ENCODE measurements at places on chromosomes 6 and 20. TPM values are rescaled to one million over a fixed set of nuclear protein-coding genes. Genes with fewer than 3 reads are reported as not detected.
A peak's percentile ranks its signal among the peaks of the same experiment; 100 is the strongest.

DNA sequence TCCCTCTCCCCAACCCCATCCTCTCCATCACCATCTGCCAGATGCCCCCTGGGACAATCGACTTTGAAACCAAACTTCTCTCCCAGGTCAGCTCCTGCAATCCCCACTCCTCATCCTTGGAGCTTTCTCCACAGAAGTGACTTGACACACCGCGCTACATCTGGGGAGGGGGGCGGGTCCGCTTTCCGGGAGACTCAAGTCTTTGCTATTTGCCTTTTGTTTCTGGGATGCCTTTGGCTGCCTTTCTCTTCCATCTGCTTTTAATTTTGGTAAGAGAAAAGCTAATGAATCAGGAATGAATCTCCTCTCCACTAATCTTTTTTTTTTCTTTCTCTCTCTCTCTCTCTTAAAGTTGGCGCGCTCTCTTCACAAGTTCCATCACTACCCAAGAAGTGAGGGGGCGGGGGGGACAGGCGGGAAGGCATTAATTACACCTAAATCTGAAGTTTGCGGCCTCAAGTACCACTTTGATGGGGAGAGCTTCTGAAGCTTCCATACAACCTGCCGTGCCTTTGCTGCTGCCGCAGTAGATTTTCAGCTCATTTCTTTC lies 664 bp upstream of the TPBG start:
- no peak for DNase-seq

TBX18 gene
- not detected for total RNA-seq

DNA sequence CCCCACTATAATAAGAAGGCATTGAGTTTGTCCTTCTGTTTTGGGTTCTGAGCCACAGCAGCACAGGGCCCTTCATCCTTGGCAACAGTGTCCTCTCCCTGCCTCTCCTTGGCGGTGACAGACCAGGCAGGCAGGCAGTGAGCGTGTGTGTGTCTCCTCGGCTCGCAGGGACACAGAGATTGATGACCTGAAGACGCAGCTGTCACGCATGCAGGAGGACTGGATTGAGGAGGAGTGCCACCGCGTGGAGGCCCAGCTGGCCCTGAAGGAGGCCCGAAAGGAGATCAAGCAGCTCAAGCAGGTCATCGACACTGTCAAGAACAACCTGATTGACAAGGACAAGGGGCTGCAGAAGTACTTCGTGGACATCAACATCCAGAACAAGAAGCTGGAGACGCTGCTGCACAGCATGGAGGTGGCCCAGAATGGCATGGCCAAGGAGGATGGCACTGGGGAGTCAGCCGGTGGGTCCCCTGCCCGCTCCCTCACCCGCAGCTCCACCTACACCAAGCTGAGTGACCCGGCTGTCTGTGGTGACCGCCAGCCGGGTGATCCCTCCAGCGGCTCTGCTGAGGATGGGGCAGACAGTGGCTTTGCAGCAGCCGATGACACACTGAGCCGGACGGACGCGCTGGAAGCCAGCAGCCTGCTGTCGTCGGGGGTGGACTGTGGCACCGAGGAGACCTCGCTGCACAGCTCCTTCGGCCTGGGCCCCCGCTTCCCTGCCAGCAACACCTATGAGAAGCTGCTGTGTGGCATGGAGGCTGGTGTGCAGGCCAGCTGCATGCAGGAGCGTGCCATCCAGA lies 24.0 kb downstream of the SDCBP2 start:
- DNase-seq = no peak

RSPO3 gene
- not detected for total RNA-seq

DNA sequence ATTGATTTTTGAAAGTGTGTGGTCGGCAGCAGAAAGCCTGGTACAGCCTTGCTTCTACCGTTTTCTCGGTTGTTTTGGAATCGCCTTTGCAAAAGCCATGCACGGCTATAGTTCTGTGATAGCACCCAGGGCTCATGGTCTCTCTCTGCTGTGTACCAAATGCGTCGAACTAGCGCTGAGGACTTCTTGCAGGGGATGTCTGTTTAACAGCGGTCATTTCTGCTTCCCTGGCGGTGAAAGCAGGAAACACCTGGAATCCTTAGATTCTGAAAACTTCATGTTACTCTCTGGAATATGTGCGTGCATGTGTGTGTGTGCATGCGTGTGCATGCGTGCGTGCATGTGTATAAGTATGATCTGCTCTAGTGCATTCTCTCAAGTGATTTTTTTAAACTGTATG lies 26.1 kb upstream of the GCNT2 start:
- DNase-seq = no peak

- DNase-seq = no peak
Observed at GRCh38 chr6:7171119-7171518, 63.4 kb downstream of the RREB1 start.

DNA sequence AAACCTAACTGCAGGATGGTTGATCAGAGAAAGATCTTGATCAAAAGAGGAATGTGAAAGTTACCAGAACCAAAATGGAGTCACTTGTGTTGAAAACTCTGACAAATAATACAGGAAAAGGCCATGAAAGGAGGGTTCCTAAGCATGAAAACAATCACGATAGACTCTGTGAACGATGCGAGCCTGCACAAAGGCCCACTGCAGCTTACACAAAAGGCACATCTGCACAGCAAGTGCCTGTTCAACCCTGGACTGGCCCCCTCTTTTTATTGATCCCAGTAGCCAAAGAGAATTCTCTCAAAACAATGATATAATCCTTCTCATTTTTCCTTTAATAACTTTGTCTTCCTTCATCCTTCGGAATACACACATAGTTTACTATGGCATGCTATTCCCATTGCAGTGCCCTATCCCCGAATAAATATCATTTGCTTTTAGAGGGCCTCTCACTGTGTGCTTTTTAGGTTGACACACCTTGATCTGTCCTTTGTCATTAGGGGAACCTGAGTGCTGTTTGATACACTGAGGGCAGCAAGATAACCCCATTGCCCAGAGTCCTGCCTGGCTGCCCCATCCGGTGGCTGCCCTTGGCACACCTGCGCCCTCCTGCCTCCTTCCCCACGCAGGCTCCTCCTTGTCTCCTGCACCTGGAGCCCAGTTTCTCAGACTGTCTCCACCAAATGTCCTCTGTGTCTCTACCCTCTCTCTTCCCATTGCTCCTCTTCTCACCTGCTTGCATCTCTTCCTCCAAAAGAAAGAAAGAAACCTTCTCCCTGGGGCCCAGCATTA lies 98.3 kb upstream of the FRMD1 start:
- no peak for DNase-seq

PSORS1C1 gene
- total RNA-seq = 34.2 TPM

DNA sequence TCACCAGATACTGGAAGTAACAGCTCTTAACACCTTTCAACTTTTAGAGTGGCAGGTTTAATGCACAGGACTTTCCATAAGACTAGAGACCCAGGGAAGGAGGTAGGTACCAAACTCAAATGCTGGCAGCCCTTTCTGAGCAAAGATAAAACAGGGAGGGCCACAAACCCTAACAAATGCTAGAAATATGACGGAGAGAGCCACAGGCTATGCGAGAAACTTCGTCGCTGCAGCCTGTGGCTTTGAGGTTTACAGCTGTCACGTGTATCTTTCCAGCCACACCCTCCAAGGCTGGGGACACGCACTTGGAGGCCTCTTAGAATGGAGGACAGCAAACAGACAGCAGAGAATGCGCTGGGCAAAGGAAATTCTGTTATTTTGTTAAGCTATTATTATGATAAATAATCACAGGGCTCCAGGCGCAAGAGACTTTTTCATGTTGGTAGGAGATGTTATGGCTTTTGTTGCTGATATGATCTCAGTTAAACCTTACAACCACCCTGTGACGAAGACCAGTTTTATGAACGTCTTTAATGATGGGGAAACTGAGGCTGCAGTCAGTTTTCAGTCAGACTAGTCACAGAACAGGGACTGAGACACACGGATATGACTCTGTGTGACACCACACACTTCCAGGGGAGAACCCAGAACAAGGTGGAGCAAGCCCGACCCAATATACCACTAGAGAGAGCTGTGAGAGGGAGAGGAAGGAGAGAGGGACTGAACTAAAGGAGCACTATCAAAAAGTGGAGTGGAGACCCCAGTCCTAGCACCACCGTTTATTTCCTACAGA lies 2.0 kb downstream of the TRAM2 start:
- DNase-seq = no peak

GRCh38 chr6:39929733-39930461 lies 4.4 kb downstream of the MOCS1 start:
- DNase-seq = no peak

ZNF334 gene
- total RNA-seq = 3.8 TPM

DNA sequence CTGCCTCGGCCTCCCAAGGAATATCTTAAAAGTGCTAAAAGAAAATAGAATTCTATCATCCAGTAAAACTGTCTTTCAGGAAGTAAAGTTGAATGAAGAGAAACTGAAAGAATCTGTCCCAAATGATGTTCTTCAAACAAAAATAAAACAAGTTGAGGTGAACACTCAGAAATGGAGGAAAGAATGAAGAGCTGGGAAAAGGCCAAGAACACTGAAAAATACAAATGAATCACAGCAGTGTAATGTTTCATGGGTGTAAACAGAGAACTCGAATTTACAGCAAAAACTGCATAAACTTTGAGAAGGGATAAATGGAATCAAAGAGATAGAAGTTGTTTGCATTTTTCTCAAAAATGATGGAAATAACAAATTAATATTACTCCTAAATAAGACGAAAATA lies 317.3 kb downstream of the TAF4 start:
- DNase-seq = no peak

DNA sequence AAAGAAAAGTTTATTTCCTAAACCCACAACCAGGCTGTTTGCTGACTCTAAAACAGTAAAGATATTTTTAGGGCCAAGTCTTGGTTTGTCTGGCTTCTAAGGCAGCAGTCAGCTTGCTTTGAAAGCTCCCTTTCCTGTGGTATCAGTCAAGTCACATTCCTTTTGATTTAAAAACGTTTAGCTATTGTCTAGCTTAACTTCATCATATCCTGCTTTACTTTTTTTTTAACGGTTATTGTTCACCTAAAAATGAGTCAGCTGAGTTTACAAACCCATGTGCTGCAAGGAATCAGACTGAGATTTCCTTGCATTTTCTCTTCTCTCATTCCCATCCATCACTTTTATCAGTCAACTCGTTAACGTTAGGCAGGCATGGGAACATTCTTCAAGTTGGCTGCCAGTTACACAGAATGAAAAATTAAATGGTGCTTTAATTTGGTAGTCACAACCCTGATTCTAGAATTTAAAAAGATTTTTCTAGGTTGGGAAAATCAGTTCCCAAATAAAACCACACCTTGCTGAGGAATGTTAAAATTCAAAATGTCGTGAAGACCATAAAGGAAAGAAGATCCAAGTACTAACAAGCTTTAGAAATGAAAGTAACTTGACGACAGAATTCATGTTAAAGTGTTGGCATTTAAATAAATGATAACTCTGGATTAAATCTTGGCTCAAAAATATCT lies 45.9 kb downstream of the ELOVL5 start:
- peak; percentile 92 for DNase-seq

GRCh38 chr6:125377621-125378020 lies 75.9 kb upstream of the HDDC2 start:
- DNase-seq = no peak

ANGPT4 gene
- total RNA-seq = not detected

FGD2 gene
- total RNA-seq = 0.50 TPM

C20orf202 gene
- not detected for total RNA-seq

- DNase-seq = no peak
Observed at GRCh38 chr6:116444092-116444491, 17.1 kb upstream of the CALHM6 start.

RPS6KA2 gene
- total RNA-seq = 18.5 TPM

GRCh38 chr6:36722879-36723278 lies 25.3 kb downstream of the RAB44 start:
- DNase-seq = no peak

DNA sequence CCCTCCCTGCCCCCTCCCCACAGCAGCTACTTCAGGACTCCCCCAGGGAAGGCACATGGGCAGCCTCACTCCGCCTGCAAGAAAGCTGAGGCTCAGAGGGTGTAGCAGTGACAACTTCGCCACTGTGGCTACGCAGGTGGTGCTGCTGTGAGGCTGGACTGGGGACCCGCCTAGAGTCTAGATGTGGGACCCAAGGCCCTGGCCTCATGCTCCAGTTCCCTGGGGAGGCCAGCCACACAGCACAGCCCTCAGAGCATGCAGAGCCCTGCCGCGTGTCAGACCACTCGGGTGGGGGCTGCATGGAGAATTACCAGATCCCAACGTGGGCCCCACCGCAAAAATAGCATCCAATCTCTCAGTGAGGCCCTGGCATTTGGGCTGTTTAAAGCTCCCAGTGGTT lies 30.8 kb upstream of the VSTM2L start:
- DNase-seq = no peak

DNA sequence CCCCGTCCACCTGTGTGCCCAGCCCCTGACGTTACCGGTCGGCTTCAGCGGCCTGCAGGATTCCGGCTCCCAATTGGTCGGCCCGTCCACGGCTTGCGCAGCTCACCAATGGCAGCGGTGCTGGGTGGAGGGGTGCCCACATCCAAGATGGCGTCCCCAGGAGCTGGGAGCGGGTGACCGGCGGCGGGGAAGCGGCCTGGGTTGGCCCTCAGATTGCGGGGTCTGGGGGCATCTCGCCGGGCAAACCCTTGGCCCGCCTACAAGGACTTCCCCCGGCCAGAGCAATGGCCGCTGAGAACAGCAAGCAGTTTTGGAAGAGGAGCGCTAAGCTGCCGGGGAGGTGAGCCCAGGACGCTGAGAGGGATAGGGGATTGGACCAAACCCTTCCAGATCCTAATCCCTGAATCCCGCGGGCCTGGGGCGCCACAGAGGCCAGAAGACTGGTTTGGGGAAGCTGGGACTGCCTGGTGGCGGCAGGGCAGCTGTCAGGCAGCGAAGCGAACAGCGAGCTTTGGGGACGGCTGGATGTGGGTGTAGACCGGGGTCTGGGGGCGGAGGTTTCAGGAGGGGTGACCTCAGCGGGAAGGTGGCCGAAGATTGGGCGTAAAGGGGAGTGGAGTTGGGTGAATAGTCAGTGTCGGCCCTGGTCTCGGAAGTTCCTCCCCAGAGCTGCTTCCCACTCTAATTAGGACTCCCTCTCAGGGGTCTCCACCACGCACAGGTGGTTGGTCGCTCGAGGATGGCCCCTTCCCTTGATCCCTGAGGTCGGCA lies at the start of the genes TBC1D22B and TMEM217:
Gene TBC1D22B (plus strand): TSS at position 139 of the 771 bp plus-strand sequence. CDS start 146 bp downstream, at position 285.
Gene TMEM217 (minus strand): TSS at position 511 of the 771 bp plus-strand sequence. CDS start 39,114 bp downstream, outside the sequence.
- DNase-seq = peak; percentile 97

DZANK1 gene
- total RNA-seq = 4.4 TPM

KIAA0408 gene
- total RNA-seq = not detected

PROKR2 gene
- total RNA-seq = not detected

DNA sequence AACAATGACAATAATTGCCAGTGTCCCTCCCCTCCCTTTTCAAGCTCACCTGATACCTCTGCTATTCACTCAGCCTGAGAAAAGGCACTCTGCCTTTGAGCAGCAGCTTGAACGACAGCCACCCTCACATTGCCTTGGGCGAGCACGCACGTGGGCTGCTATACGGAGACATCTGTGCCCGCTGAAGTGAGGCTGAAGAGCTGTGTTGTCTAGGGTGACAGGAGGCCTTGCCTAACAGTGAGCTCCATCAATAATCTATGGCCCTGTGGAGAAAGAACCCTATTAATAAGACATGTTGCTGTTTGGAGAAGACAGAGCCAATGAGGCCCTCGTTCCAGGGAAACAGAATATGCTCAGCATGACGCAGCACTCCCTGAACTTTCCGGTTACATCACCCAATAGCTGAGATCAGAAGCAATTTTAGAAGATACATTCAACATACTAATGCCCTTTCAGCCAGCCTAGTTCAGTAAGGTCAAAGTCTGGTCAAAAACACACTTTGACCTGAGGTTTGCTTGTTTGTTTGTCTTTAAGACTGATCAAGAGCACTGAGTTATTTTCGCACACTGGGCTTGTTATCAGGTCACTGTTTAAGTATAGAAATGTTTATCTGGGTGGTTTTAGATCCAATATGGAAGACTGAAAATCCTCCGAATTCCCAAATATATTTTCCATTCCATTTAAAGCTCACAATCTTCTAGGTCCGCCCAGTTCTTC lies 30.6 kb downstream of the RBM24 start:
- no peak for DNase-seq

WFDC2 gene
- total RNA-seq = 159 TPM

Data from PC-9 (cell line).